ENCODE measurements at places on chromosomes 2 and 18.

GRCh38 chr2:7704296-7704865 lies 787.2 kb downstream of the RNF144A start:
- DNase-seq = no peak

- DNase-seq = no peak
Measured at GRCh38 chr2:31770741-31771140, 190.0 kb upstream of the SRD5A2 start.

DNA sequence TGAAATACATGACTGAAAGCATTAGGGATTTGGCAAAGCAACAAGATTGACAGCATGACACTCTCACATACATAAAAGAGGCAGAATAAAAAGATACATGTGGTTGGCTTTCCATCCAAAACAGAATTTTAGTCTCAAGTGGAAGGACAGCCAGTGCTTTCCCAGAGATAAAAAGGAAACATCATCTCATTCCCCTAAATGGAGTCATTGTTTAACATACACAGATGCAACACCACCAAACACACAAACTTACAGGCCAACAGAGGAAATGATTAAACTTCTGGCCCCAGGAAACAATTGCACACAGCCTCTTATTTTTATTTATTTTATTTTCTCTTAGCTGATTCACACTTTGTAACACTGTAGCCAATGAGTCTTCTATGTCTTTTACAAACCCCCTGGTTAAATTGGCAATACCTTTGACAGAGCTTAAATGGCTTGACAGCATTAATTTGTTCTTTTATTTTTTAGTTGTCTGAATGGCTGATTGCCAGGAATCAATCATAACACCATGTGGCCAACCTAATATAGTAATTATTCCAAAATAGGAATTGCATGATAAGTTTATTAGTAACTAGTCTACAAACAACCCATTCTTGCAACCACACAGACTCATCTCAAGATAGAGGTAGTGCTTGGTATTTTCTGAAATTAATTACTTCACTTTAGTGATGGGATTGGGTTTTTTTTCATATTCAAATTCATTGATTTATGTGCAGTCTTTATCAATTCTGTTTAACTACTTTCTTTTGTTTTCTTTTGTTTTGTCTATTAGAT lies 190.5 kb downstream of the RND3 start:
- no peak for DNase-seq

- no peak for DNase-seq
Measured at GRCh38 chr2:58971511-58972360, 730.6 kb upstream of the FANCL start.

DNA sequence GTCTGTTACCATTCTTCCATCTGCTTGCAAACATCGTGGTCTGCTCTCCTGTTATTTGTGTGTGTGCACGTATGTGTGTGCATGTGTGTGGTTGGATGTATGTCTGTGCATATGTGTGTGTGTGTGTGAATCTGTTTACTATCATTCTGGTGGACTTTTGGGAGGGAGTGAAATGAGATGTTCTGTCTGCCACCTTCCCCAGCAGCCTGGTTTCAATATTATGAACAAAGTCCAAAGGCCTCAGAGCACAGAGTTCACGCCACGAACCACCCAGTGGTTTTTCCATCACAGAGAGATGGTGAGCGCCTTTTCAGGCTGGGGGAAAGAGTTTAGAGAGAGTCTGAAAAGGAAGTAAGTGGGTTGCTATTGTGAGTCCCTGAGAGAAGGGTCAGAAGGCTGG lies 67.1 kb upstream of the YWHAQ start:
- no peak for DNase-seq

DNA sequence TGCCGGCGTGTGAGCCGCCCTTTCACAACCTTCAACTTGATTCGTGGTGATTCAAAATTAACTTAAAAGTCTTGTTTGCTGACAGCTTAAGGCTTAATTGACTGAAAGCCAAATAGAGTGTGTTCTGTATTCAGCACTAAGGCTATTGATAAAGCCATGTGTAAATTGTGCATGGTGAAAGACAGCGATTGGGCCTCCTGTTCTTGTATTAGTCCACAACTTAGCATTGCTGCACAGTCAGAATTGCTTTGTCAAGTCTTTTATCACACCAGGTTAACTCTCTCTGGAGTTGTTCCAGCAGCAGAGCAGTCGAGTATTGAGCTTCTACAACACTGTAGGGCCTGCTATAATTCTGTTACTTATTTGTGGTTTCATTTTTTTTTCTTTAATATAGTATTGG lies 210.1 kb downstream of the WDR7 start:
- no peak for DNase-seq

DNA sequence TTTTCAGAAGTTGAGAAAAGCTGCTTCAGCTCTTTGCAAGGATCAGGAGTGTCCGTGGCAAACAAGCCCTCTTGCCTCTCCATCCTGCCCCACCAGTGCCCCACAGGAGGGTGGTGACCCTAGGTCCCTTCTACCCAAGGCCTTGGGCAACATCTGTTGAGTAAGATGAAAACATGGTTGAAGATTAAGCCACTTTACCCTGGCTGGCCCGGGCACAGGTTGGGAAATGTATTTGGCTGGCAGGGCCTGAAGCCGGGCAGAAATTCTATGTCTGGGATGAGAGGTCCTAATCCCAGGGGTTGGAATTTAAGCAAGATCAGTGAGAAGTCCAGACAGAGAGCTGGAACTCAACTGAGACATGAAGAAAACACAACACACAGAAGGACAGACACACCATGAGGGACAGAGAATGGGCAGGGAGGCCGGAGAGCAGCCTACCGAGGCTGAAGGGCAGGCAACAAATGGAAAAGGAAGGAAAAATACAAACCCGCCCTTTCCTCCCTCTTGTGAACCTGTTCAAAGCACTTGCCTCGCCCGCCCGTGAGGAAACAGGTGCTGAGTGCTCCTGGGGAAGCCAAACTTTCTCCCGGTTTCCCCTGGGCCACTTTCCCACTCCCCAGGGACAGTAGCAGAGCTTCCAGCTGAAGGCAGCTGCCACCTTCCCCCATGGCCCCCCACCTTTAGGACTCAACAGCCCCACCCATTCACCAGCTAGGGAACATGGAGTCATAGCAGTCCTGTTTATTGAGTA lies 86.1 kb downstream of the TNS1 start:
- DNase-seq = no peak

- no peak for DNase-seq
Measured at GRCh38 chr2:23607925-23608324, 222.9 kb downstream of the KLHL29 start.

DNA sequence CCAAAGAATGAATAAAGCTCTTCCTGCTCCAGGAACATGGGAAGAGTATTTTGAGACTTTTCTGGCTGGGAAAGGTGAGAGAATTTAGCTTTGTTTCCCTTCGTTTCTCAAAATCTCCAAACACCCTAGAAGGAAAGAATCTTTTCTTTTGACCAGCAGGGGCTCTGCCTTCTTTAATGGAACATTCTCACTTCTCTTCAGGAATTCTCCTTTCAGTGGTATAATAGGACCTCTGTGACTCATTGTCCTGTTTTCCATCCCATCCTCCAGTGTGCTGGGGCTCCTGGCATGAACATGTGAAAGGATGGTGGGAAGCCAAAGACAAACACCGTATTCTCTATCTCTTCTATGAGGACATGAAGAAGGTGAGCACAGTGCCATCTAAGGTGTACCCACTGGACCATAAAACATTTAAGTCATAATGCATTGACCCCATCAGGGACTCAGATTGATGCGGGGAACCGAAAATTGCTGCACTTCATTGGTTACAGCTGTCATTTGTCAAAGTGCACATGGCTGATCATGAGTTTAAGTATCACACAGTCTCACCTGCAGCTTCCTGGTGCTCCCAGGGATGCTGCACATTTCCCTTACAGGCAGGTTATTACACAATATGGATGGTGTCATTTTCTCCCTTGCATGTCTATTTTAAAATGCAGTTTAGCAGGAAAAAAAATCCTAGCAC lies 5.5 kb downstream of the SULT1C4 start:
- DNase-seq = no peak

DNA sequence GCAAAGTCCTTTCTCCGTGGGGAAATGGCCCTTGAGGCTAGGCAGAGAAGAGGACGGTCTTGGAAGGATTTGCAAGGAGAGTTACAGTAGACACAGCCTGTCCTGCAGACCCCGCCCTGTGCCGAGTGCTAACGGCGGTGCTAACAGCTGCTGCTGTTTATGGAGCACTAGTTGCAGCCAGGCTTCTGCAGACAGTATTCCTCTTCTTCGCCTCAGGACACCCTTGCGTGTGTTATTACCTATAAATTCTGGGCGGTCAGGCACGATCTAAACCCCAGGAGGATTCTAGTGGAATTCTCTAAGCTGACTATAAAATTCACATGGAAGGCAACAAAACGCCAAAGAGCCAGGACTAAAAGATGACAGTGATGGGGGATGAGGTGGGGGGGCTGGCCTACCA lies 139.8 kb downstream of the GLI2 start:
- DNase-seq = no peak

Data from DMS79 (cell line).